ENCODE measurements at places on chromosomes 3 and 15. TPM values are rescaled to one million over a fixed set of nuclear protein-coding genes. Genes with fewer than 3 reads are reported as not detected.

PP2D1 gene
- total RNA-seq: not detected

CFAP92 gene
- total RNA-seq: not detected

PRR20G gene
- total RNA-seq: not detected

C3orf80 gene
- total RNA-seq: 0.86 TPM

SNTN gene
- total RNA-seq: not detected

ANKRD28 gene
- 372 TPM for total RNA-seq

RPS27L gene
- 308 TPM for total RNA-seq

VPS18 gene
- total RNA-seq: 62.2 TPM

CACNA2D3 gene
- total RNA-seq: 4.3 TPM

STOML1 gene
- total RNA-seq: 17.1 TPM

CAPN3 gene
- total RNA-seq: 2.6 TPM

GOLGA8R gene
- total RNA-seq: 1.3 TPM

GOLGA6L7 gene
- not detected for total RNA-seq

FANCD2OS gene
- not detected for total RNA-seq

SPESP1 gene
- 3.0 TPM for total RNA-seq

ATP13A4 gene
- total RNA-seq: not detected

SCG5 gene
- total RNA-seq: 17.7 TPM

OSTN gene
- total RNA-seq: not detected

LXN gene
- 50.9 TPM for total RNA-seq

CHCHD4 gene
- 7.4 TPM for total RNA-seq

SUSD5 gene
- 2.2 TPM for total RNA-seq

ESYT3 gene
- under 0.01 TPM for total RNA-seq

EPHA3 gene
- total RNA-seq: under 0.01 TPM

SPATA12 gene
- not detected for total RNA-seq

TMOD3 gene
- total RNA-seq: 100 TPM

AMIGO3 gene
- 0.43 TPM for total RNA-seq

SLC6A20 gene
- not detected for total RNA-seq

ATP10A gene
- total RNA-seq: 4.2 TPM

LDHAL6B gene
- not detected for total RNA-seq

CPLX3 gene
- total RNA-seq: not detected

ARL14 gene
- not detected for total RNA-seq

NPAP1 gene
- total RNA-seq: not detected

IL1RAP gene
- 13.2 TPM for total RNA-seq

CHST2 gene
- total RNA-seq: 40.2 TPM

LYZL4 gene
- total RNA-seq: not detected

IP6K1 gene
- 45.1 TPM for total RNA-seq

ABHD14A gene
- total RNA-seq: 5.2 TPM

TMEM158 gene
- total RNA-seq: 22.9 TPM

HTR3E gene
- not detected for total RNA-seq

EOGT gene
- total RNA-seq: 64.1 TPM

TM4SF18 gene
- not detected for total RNA-seq

CRELD1 gene
- 16.0 TPM for total RNA-seq
